ENCODE measurements at places on chromosomes 5 and 9. TPM values are rescaled to one million over a fixed set of nuclear protein-coding genes. Genes with fewer than 3 reads are reported as not detected.

The C9orf153 gene
- 0.30 TPM for total RNA-seq

- no peak for DNase-seq
Observed at GRCh38 chr5:143870362-143870761, 58.4 kb downstream of the HMHB1 start.

- peak; percentile 40 for DNase-seq
Observed at GRCh38 chr5:150945947-150946346, 41.2 kb upstream of the ZNF300 start.

DNA sequence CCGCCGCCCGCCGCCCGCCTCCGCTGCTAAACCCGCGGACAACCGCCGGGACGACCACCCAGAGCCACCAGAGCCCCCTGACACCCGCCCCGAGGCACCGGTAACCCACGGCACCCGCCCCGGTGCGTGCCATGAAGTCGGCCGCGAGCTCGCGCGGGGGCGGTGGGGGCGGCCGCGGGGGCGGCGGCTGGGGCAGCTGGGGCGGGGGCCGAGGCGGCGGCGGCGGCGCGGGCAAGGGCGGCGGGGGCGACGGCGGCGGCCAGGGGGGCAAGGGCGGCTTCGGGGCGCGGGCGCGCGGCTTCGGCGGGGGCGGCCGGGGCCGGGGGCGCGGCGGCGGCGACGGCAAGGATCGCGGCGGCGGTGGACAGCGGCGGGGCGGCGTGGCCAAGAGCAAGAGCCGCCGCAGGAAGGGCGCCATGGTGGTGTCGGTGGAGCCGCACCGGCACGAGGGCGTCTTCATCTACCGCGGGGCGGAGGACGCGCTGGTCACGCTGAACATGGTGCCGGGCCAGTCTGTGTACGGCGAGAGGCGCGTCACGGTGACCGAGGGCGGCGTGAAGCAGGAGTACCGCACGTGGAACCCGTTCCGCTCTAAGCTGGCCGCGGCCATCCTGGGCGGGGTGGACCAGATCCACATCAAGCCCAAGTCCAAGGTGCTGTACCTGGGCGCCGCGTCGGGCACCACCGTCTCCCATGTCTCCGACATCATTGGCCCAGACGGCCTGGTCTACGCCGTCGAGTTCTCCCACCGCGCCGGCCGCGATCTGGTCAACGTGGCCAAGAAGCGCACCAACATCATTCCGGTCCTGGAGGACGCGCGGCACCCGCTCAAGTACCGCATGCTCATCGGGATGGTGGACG, 499 bp downstream of the FBLL1 start:
- DNase-seq = peak; percentile 21

- no peak for DNase-seq
Observed at GRCh38 chr5:143173139-143173889, 230.2 kb downstream of the NR3C1 start.

DNA sequence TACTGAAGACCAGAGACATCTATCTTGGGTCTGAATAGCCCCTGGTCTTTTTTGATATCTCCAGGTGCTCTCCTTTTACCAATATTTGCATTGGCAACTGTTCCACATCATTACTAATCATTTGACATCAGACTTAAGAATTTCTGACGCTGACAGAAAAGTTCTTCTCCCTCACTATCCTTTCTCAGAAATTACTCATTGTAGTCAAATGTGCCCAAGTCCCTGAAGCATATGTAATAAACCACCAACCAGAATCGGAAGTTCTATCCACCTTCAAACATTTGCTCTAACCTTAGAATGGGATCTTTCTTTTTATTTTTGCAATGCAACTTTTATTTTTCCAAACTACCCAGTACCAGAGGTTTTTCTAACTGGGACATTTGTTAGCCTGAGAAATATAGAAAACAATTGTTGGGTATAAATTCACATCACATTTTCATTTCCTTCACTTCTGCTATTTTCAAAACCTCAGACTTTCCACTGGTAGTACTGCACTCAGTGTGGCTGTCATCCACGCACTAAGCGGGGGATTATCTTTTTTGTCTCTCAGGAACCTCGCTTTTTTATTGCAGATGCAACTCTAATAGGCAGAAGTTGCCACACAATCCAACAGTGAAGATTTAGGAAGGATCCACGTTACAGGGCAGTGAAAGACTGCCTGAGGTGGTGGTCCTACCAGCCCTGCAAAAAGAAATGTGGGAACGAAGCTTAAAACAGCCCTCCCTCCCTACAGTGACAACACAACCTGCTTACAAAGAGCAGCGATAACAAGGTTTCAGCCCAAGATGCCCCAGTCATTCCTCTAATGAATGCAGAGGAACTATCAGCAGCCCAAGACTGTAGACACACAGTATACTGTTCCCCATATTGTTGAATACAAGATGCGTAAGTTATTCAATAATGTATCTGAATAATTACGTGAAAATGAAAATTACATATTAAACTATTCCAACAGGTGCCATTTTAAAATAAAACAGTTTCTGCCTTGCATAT, 201.2 kb downstream of the EBF1 start:
- DNase-seq = no peak
